ENCODE measurements at places on chromosomes 4 and X. TPM values are rescaled to one million over a fixed set of nuclear protein-coding genes. Genes with fewer than 3 reads are reported as not detected.

Gene CLTRN
- 0.66 TPM for total RNA-seq

GRCh38 chr4:98618680-98619079, 39.7 kb downstream of the TSPAN5 start:
- H3K4me3 ChIP-seq: no peak overlapping the region
- peaks cover 6% of the 10 kb centered on the region for H3K4me1 ChIP-seq
- no peaks in the 10 kb centered on the region for H3K27me3 ChIP-seq
- no peaks in the 10 kb centered on the region for H3K36me3 ChIP-seq
- no peak for DNase-seq

- H3K36me3 ChIP-seq: no peaks in the 10 kb centered on the region
- no peaks in the 10 kb centered on the region for H3K4me1 ChIP-seq
- no peak overlapping the region for H3K27ac ChIP-seq
- no peaks in the 10 kb centered on the region for H3K27me3 ChIP-seq
Measured at GRCh38 chrX:45986971-45987370, 558.2 kb downstream of the ZNF674 start.

Gene SLC9B2
- 2.3 TPM for total RNA-seq

DNA sequence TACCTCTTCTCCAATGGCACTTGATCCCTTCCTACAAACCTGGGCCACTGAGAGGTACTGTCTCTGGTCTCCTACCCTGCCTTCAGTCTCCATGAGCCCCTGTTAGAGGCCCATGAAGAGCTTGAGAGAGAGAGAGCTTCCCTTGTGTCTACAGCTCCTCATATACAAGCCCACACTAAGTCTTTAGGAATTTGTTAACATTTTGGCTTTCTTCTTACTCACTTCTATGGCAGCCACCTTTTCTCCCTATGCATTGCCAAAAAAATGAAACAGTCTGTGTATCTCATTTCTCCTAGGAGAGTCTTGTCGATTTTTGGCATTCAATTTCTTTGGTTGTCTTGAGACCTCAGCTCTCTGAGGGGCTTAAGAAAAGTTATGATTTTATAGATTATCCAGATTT, 90.9 kb upstream of the LNX1 start:
- H3K27me3 ChIP-seq: peaks cover 3% of the 10 kb centered on the region
- no peaks in the 10 kb centered on the region for H3K4me1 ChIP-seq
- no peaks in the 10 kb centered on the region for H3K36me3 ChIP-seq
- DNase-seq: no peak
- H3K27ac ChIP-seq: no peak overlapping the region

GRCh38 chr4:87975466-87975865, at the start of gene SPP1:
Gene SPP1 (plus strand): TSS chr4:87975714. CDS start chr4:87976896, 1,182 bp downstream.
- no peaks in the 10 kb centered on the region for H3K36me3 ChIP-seq
- H3K4me3 ChIP-seq: no peak within 1 kb of the TSS
- no peak for DNase-seq
- H3K27ac ChIP-seq: no peak within 1 kb of the TSS
- no peaks in the 10 kb centered on the region for H3K4me1 ChIP-seq

Gene PJA1
- total RNA-seq: 18.2 TPM

GRCh38 chrX:15017491-15017890, 144.3 kb downstream of the MOSPD2 start:
- no peak for DNase-seq
- no peaks in the 10 kb centered on the region for H3K4me1 ChIP-seq
- H3K27ac ChIP-seq: no peak overlapping the region
- no peaks in the 10 kb centered on the region for H3K36me3 ChIP-seq

Gene LAS1L
- total RNA-seq: 13.9 TPM

GRCh38 chr4:48970471-48970921, 15.6 kb upstream of the CWH43 start:
- H3K27me3 ChIP-seq: peaks cover 8% of the 10 kb centered on the region
- DNase-seq: no peak
- H3K36me3 ChIP-seq: no peaks in the 10 kb centered on the region

DNA sequence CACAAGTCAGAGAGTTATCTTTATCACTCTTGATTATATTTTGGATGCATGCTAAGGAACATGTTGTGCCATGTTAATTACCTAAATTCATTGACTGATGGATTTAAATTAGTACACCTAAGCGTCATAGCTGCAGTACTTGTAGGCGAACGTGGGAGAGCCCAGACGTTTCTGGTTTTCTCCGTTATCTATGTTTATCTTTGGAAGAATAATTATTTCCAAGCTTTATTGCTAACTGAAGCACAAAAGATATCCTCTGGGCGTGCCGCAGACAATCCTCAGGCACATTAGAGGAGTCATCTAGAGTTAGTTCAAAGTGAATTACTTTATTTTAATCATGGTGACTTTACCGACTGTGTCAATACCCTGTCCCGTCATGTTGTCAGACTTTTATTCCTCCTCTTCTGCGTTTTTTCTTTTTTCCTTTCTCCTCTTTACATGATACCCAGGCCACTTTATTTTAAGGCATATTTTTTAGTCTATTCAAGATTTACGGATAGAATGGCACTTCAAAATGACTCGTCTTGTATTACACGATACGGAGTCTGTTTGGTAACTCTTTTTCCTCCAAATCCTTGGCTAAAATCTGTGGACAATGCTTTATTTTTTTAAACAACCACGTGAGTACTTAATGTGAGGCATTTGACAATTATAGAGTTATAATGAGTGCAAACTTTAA, 632.0 kb upstream of the TENM3 start:
- no peaks in the 10 kb centered on the region for H3K36me3 ChIP-seq
- H3K27ac ChIP-seq: no peak overlapping the region
- no peak overlapping the region for H3K4me3 ChIP-seq
- no peak for DNase-seq
- no peaks in the 10 kb centered on the region for H3K4me1 ChIP-seq

Gene SYNPO2
- 239 TPM for total RNA-seq

Gene GAB1
- 87.1 TPM for total RNA-seq

Gene PLCXD1
- 4.0 TPM for total RNA-seq

- H3K36me3 ChIP-seq: no peaks in the 10 kb centered on the region
- no peak overlapping the region for H3K4me3 ChIP-seq
- H3K4me1 ChIP-seq: peaks cover 5% of the 10 kb centered on the region
- H3K27ac ChIP-seq: peak overlapping the region; percentile 57
- no peaks in the 10 kb centered on the region for H3K27me3 ChIP-seq
Measured at GRCh38 chr4:108433832-108434231, 186.5 kb upstream of the RPL34 start.

Gene SLIT2
- 6.0 TPM for total RNA-seq

All from left ventricle myocardium inferior (tissue), 1 donor.